ENCODE measurements at places on chromosomes 1 and 21.

GRCh38 chr1:244286341-244286740, 165.4 kb downstream of the ADSS2 start:
- no peak for DNase-seq

GRCh38 chr1:171507435-171507834, 22.1 kb downstream of the PRRC2C start:
- no peak for DNase-seq

DNA sequence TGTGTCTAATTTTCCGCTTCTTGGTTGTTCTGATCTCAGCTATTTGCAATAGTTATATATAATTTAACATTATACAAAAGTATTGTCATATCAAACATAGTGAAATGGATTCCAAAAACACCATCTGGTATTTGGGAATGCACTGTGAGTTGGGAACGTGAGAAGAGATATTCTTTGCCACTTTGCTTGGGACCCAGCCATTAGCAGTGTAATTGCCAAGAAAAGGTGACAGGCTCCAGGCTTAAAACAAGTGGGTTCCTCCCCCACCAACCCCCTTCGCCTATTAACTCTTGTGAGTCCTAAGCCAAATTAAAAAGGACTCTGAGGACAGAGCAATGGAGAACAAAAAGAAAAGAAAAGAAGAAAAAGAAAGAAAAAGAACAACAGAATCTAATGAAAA, 186.7 kb upstream of the NFIA start:
- DNase-seq, result no peak

- DNase-seq, result no peak
Observed at GRCh38 chr1:2316451-2316961, 74.8 kb downstream of the MORN1 start.

- peak; percentile 51 for DNase-seq
Observed at GRCh38 chr1:11982010-11982392, 1.8 kb downstream of the MFN2 start.

DNA sequence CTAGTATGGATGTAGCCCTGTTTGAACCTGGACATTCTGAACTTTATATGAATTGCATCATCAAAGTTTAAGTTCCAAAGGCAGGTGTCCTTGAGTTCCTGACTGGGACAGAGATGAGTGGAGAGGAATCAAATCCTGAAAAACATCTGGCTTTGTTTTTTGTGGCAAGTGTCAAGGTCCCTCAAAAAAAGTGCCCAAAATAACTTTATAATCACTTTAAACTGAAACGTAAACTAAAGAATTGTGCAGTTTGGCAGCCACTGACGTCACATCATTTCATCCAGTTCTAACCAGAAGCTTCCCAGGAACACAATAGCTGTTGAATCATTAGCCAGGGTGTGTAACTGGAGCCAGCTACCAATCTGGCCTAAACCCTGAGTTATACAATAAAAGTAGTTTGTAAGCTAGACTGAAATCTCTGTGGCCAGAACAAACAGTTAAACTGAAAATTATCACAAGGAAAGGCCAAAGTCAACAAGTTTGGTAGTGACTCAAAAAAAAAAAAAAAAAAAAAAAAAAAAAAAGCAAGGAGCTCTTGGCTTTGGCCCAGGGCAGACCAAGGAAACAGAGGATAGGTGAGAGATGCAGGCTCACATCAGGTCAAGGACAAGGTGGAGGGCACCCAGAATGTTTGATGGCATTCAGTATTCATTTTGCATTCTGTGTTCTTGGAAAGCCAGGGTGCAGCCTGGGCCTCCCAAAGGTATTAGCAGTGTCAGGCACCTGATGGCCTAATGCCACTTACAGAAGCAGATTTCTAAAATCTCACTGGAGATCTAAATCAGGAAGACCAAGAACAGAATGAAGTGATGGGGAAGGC, 74.3 kb downstream of the TNFSF18 start:
- DNase-seq, result no peak

DNA sequence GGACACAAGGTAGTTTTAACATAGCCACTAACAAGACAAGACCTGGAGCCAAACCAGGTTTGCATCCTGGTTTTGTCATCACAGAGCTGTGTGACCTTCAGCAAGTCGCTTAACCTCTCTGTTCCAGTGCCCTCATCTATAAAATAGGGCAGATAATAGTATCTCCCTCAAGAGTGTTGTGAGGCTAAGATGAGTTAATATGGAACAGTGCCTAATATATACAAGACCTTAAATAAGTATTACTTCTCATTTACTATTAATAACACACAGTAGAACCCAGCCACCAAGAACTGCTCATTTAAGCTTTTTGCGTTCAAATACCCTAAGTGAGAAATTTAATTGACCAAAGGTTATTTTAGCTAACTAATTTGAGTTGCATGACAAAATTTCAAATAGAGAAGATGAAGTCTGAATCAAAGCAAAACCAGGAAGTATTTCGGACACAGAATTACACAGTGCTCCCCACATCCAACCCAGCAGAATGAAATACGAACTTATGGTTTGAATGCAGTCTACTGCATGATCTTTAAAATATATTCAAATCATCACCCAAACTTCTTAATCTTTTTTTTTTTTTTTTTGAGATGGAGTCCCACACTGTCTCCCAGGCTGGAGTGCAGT, 123.9 kb upstream of the KRTAP19-8 start:
- DNase-seq, result no peak

GRCh38 chr1:48552420-48552819, 80.4 kb upstream of the SPATA6 start:
- DNase-seq, result peak; percentile 28

- no peak for DNase-seq
Observed at GRCh38 chr1:232754930-232755329, 50.3 kb upstream of the MAP10 start.

DNA sequence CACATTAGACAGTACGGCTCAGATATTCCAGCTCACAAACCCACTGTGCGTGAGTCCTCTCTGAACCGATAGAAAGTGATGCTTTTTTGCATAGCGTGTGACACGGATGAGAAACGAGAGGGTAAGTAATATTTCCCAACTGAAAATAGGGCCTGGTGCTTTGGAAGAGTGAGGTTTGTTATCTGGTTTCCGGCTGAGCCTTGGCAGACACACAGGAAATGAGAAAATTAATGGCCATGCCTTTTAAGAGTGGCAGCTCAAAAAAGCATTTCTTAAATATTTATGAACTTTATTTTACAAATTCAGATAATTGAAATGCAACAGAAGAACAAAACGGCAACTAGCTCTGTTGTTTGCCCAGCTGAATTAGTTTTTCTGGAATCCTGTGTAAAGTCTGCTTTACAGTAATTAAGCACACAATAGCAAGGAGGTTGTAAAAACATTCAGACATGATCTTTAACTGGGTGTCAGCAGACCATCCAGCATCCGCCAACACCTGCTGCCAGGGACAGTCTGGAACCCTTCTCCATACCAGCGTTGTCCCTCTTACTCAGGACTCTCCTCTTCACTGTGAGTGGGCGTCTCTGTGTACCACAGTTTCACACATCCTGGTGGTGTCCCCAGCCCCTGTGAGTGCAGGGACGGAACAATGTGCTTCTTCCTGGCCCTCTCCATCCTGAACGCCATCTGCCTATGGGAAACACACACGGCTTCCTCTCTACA, 155.4 kb downstream of the PGBD5 start:
- peak; percentile 82 for DNase-seq

GRCh38 chr1:67372898-67373297, 57.3 kb downstream of the SERBP1 start:
- DNase-seq, result no peak

DNA sequence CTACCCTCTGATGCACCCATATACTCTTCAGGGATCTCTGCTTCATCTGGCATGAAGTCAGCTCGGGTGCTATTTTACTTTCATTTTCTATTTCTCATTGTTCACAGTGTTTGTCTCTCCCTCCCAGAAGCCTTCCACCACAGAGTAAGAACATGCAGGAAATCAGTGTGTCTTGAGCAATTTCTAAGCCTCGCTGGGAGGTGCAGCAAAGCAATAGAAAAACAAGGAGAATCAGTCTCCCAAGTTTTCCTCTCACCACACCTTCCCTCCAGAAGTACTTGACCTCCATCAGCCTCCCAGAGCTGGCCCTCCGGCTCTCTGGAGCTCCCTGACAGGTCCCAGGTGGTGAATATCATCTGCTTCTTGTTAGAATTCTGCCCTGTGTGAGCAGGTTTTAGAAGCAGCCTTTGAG, 594.7 kb upstream of the CAMK1G start:
- DNase-seq, result peak; percentile 54

- no peak for DNase-seq
Observed at GRCh38 chr1:105083611-105084010, 1333.9 kb downstream of the AMY1C start.

DNA sequence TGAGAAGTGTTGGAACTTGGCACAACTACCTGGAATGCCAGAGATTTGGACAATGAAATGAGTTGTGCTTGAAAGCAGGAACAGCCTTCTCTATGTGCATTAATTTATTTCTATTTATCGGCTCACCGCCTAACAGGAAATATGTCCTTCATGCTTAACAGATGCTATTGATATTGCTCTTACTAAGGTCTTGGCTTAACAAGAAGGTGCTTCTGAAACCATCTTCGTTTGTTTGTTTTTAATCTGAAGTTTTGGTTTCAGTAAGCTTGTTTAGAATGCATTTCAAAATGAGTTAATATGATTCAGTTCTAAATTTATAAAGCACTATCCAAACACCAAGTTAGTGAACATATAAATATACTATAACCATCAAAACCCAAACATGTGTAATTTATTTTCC, 898.3 kb upstream of the B3GALT2 start:
- DNase-seq, result peak; percentile 1

GRCh38 chr1:41671116-41671755, 186.8 kb upstream of the EDN2 start:
- DNase-seq, result no peak

DNA sequence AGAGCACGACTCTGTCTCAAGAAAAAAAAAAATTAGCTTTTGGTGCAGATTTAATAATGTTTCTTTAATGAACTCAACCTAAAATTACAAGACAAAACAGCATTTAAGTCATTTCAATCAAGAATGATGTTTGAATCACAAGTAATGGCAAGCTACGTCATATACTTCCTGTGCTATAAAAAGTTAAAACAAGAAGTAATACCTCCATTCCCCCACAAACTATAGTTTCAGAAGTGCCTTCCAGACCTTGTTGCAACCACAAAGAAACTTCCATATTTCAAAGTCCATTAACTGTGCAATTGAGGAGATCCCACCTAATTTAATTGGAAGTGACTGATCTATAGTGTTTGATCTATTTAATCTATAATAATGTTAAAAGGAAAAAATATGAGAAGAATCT, 15.1 kb downstream of the NRDC start:
- DNase-seq, result no peak

DNA sequence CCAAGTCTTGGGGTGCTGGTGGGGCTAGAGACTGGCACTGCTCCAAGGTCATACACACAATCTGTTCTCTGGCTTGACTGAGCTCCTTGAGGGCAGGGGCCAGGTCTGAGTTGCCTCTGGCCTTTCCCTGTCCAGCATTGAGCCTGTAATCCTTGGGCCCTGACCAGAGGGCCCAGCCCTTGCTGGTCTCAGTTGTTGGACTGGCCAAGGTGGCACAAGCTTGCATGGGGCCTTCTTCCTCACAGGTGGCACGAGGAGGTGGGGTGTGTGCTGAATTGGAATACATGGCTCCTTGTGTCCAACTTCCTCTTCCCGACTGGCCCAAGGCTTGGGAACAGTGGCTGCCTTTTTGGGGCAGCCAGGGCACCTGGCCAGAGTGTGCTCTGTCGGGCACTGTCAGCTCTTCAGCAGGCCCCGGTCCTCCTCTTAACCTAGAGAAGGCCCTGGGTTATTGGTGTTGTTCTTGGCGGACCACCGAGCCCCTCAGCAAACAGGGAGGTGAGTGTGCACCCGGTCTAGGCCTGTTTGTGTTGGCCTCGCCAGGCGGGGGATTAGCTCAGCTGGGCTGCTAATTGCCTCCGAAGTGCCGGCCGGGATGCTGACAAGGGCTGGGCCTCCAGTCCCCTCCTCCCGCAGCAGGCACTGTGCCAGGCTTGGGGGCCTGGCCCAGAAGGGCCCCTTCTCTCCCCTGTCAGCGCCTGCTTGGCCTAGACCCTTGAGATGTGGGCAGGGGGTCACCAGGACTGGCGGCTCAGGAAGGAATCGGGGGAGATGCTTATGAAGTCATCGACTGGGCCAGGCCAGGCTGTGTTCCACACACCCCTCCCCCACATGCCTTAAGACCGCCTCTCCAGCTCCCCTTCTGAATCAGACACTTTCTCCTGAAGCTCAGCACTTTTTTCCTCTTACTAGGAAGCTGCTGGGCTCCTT, 28.5 kb downstream of the WNT4 start:
- no peak for DNase-seq

GRCh38 chr1:206823727-206824126, 41.7 kb upstream of the IL20 start:
- DNase-seq, result no peak
